Non-pigmented ciliary epithelial cell (primary cell): ENCODE measurements at places on chromosomes 3 and 15.

DNA sequence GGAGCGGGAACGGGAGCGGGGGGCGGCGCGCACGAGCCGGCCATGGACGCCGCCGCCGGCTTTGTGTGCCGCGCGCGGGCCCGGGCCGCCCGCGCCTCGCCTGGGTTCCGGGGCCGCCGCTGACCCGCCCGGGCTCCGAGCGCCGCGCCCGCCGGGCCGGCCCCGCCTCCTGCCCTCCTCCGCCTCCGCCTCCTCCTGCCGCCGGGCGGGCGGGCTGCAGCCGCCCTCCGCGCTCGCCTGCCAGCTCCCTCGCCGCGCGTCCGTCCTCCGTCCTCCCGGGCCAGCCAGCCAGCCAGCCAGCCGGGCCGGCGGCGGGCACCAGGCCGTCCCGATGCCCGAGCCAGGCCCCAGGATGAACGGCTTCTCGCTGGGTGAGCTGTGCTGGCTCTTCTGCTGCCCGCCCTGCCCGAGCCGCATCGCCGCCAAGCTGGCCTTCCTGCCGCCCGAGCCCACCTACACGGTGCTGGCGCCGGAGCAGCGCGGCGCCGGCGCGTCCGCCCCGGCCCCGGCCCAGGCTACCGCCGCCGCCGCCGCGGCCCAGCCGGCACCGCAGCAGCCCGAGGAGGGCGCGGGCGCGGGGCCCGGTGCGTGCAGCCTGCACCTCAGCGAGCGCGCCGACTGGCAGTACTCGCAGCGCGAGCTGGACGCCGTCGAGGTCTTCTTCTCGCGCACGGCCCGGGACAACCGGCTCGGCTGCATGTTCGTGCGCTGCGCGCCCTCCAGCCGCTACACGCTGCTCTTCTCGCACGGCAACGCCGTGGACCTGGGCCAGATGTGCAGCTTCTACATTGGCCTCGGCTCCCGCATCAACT is at the start of gene ABHD17C:
Gene ABHD17C (plus strand): TSS at position 212 of the 812 bp plus-strand sequence. CDS start 120 bp downstream, at position 332.
- DNase-seq, result no peak

GRCh38 chr15:80996247-80996646 is 4.5 kb upstream of the TLNRD1 start:
- no peak for DNase-seq

GRCh38 chr3:187914231-187914630 is 169.0 kb upstream of the BCL6 start:
- DNase-seq, result no peak

DNA sequence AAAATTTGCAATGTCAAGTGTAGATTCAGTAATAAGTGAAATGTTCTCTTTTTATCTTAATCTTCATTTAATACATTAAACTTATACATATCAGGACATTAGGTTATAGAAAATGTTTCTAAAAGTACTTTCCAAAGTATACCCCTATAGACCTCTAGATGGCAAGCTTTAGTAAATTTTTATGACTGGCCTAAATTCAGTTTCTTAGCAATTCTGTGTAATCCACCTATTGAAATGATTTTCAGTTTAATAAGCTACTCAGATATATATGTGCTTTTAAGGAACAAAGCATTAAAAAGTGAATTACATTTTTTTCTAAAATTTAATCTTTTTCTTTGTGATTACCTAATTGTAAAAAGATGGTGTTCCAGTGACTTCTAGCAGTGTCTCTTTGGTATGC is 342.2 kb downstream of the GBE1 start:
- no peak for DNase-seq

DNA sequence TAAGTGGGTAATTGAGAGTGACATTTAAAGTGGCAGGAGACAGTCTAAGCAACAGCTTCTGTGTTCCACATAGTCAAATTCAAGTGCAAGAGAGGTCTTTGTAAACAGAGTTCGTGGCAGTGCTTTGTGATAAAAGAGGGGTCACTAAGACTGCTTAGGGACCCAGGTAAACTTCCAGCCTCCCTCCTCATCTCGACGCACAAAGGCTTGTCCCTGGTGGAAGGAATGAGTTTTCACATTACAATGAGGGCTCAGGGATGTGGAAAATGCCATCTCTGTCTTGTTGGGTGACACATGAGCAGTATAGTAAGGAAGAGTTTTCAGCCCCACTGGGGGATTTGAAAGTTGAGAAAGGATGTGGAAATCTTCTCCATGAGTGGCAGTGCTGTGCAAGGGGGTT is 7.3 kb downstream of the GMNC start:
- no peak for DNase-seq
